ENCODE measurements at places on chromosomes 1 and 21.

DNA sequence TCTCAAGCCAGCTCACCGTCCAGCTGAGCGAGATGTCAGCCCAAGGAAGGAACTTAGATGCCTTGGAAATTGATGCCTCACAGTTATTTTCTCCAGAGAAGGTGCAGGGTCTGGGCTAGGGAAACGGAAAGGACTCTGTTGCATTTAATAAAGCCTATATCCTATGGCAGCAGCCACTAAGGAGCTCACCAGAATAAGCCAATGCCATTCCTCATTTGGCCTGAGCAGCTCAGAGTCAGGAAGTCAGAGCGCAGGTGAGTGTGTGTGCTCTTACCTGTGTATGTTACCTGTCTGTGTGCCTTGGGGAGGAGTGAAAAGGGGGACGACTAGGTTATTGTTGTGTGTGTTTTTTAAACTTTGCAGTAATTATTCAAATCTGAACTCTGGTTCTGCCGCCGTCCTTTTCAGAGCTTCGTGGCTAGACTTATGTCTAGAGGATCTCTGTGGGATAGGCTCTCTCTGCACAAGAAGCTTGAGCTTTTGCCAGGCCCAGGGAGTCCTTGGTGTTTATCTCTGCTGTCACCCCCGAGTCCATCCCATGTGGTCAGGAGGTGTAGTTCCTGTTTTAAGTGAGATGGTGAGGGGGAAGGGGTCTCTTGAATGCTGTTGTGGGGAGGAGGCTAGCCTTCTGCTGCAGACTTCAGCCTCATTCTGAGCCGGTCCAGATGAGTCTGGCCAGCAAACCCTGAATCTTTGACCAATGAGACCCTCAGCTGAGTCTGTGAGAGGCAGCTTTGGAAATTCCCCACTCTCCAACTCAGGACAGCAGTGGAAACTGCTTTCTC, 2.4 kb downstream of the TMCC2 start:
- no peak for DNase-seq

DNA sequence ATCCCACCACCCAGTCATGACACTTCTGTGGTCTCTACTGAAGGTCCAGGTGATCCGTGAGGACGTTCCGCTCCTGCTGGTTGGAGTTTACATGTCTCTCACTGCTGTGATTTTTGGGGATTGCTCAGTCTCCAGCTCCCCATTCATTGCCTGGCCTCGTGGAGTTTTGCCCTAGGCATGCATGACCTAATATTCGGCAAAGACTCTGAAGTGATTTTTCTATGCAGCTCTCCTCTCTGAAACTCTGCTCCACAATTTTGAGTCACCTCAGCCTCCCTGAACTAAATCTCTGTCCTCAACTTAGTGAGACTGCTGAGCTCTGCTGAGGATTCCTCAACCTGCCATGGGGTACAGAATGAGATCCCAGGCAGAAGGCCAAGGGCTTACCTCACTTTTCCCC, 174.4 kb upstream of the FGGY start:
- no peak for DNase-seq

DNA sequence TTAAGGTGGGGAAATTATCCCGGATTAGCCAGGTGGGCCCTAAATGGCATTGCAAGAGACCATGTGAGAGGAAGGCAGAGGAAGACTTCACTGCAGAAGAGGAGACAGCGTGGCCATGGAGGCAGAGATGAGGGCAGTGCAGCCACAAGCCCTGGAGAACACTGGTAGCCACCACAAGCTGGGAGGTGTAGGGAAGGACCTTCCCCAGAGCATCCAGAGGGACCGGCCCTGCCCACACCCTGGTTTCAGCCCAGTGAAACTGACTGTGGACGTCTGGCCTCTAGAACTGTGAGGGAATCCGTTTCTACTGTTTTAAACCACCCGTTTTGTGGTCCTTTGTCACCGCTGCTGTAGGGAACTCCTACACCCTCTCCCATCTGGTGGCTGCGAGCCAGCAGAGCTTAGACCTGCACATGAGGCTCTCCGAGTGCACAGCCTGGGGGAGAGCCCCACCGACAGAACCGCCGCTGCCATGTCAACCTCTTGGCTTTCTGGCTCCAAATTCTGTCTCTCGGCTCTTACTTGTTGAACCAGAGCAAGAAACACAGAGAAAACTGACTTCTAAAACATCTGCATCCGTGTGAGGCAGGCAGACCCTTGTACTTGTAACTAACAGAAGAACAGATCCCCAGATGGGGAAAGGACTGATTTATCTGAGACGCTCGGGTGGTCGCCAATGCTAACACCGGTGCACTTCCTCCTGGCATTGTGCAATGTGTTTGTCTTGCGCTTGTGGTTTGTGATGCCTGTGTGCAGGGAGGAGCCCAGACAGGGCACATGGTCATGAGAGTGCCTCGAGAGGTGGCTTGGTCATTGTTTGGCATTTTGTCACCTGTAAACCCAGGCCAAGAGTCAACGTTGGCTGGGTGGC, 90.8 kb upstream of the TMPRSS2 start:
- no peak for DNase-seq

DNA sequence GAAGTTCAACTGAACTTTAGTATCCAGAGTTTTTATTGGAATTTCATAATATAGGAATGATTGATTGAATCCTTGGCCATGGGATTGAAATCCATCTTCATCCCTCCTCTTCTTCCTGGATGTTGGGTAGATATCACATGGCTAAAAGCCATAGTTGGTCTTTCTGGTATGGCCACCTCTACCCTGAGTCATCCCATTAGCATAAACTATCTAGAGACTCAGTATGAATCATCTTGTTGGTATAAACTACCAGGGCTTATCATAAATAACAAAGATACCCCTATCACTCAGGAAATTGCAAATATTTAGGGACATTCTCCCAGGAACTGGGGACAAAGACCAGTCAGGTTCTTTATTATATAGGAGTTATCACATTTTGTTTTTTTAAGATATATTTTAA, 21.2 kb upstream of the ZP4 start:
- DNase-seq = no peak

- DNase-seq = no peak
Observed at GRCh38 chr1:171142416-171143385, 42.4 kb upstream of the FMO2 start.

- no peak for DNase-seq
Observed at GRCh38 chr21:20943561-20943997, 54.6 kb upstream of the NCAM2 start.

DNA sequence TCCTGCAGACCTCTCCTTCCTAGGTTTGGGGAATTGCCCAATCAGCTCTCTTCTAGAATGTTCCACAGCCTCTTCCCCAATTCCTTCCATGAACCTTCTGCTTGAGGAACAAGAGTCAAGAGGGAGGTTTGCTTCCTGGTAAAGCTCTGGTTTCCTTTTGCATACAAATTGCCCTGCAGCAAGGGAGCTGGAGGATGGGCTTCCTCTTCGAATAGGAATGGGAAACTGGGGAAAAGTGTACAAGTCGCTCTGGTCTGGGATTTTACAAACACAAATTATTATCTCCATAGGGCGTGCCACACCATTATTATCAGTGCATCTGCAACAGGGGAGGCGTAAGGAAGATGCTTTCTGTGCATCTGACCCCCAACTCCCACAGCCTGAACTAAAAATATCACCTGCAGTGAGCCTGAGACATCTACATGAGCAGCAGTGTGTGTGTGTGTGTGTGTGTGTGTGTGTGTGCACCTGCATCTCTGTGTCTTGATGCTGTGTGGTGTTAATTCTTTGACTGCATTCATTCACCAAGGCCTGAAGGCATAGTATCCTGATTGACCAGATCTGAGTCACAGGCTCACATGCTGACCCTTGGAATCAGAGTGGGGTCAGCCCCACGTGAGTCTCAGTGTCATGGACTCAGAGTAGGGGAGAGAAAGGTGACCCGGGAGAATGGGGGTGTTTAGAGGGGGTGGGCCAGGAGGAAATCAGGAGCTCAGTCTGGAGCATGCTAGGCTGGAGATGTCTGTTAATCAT, 272.9 kb downstream of the KAZN start:
- no peak for DNase-seq

- no peak for DNase-seq
Observed at GRCh38 chr1:92087542-92087941, 7.4 kb downstream of the BTBD8 start.

- no peak for DNase-seq
Observed at GRCh38 chr1:154327466-154328317, 2.4 kb downstream of the ATP8B2 start.

- no peak for DNase-seq
Observed at GRCh38 chr1:210250665-210250997, 18.0 kb downstream of the SERTAD4 start.

DNA sequence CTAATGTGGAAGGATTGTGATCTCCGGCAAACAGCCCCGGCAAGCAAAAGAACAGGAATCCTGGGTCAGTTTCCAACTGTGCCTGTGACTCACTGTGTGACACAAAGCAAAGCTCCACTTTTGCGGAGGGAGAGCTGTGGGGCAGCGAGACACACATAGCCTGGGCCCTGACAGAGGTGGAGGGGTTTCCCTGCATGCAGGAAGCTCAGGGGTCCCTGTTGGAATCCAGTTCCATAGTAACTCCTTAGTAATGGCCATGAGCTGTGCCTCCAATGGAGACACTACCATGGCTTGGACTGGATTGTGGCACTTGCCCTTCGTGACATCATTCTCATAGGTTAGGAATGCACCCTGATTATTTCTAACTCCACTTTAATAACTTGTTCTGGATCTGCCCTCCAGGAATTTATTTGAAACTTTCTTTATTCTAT, 47.0 kb upstream of the ATF3 start:
- no peak for DNase-seq

DNA sequence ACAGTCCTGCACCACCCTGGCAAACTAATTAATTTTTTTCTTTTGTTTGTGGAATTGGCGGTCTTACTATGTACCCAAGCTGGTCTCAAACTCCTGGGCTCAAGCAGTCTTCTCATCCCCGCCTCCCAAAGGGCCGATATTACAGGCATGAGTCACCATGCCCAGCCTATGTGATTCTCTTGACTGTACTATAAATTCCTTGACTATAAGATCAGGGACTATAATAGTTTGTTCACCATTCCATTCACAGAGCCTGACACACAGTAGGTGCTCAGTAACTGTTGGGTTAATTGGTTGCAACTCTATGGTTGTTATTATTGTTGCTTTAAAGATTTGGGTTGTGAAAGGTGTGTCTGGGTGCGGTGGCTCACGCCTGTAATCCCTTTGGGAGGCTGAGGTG, 17.2 kb downstream of the DAP3 start:
- no peak for DNase-seq

DNA sequence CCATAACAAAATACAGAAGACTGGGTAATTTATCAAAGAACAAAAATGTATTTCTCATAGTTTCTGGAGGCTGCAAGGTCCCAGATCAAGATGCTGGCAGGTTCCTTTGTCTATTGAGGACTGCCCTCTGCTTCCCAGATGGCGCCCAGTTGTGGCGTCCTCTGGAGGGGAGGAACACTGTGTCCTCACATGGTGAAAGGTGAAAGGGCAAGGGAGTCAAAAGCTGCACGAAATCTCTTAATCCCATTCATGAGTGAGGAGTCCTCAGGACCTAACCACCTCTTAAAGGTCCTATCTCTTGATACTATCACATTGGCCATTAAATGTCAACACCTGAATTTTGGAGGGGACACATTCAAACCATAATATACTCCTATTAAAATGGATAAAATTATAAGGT, 79.3 kb upstream of the IRF2BP2 start:
- DNase-seq = no peak

DNA sequence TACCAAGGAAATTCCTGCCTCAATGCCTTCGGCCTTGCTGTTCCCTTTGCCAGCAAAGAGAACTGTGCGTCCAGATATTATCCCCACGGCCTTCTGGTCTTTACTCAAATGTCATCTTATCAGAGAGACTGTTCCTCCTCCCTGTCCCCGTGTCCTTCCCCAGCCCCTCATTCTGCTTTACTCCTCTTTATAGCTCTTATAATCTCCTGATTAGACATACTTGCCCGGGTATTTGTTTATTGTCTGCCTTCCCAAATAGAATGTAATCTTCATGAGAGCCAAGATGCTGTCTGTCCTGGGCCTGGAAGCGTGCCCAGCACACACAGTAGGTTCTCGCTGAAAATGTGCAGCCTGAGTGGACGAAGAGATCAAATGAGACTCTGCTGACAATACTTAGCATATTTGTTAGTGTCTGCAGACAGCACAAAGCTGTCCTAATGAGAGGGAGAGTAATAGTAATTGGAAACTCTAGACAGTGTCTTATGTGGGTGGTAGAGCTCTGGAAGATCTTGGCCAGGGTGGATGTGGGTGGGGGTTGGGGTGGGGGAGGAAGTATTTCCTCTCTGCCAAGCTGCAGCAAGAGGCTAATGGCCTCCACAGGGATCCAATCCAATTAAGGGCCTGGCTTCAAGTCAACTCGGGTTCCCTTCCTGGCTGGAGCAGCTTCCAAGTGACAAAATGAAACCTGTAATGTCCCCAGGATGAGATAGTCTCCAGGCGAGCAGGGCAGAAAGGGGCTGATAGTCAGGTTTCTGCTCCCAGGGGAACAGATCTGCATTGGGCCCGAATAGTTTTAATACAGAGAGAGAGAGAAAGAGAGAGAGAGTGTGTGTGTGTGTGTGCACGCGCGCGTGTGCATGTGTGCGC, 9.5 kb upstream of the CLIC4 start:
- no peak for DNase-seq

DNA sequence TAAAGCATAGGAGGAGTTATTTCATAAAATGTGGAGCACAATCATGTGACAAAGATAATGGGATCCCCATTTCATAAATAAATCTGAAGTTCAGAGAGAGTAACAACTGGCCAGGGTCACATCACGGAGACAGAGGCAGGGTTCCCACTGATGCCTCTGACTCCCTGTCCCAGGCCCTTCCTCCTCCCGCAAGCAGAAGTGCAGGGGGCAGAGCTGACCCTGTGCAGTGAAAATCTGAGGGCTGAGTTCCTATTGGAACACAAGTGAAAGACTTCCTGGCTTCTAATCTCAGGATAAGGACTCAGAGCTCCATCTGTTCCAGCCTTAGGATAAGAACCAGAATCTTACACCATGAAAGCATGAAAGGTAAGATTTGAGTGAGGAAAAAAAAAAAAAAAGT, 22.0 kb downstream of the SELL start:
- no peak for DNase-seq

- DNase-seq = no peak
Observed at GRCh38 chr1:227392984-227393764, 74.9 kb upstream of the CDC42BPA start.

- DNase-seq = no peak
Observed at GRCh38 chr1:3058263-3059030, 10.6 kb upstream of the PRDM16 start.

DNA sequence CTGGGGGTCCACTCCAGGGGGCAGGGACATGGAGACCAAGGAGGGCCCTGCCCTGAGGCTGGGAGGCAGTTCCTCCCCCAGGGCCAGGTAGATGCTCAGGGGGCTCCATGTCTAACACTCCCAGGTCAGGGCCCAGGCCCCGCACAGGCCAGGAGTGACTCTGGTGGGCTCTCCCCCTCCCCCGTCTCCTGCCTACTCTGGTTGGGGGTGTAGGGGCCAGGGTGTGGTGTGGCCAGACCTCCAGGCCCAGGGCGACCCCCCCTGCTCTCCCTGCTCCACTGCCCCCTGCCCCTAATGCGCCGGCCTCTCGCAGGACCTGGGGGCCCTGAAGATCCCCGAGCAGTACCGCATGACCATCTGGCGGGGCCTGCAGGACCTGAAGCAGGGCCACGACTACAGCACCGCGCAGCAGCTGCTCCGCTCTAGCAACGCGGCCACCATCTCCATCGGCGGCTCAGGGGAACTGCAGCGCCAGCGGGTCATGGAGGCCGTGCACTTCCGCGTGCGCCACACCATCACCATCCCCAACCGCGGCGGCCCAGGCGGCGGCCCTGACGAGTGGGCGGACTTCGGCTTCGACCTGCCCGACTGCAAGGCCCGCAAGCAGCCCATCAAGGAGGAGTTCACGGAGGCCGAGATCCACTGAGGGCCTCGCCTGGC, 19.7 kb upstream of the CCDC27 start:
- DNase-seq = no peak
